ENCODE measurements at places on chromosomes 1 and 21. TPM values are rescaled to one million over a fixed set of nuclear protein-coding genes. Genes with fewer than 3 reads are reported as not detected.

The EXOC8 gene
- total RNA-seq = 13.0 TPM

DNA sequence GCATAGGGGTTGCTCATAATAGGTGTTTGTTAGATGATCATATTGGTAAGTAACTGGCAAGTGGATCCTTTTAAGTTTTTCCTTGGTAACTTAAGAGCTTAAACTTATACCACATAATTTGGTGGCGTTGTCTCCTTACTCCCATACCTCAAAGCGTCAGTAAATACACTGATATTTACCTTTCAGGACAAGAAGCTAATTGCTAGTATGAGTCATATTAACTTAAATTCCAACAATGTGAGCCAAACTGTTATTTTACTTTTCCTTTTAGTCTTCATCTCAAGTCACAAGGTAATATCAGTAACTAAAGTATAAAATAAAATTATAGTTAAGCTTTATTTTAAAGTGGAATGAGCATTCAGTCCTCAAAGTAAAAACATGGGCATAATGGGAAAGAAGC is 9.0 kb upstream of the SH3GLB1 start:
- no peak overlapping the region for H3K4me3 ChIP-seq
- H3K4me1 ChIP-seq = no peaks in the 10 kb centered on the region
- H3K27me3 ChIP-seq = no peaks in the 10 kb centered on the region
- H3K27ac ChIP-seq = no peak overlapping the region
- DNase-seq = no peak
- no peaks in the 10 kb centered on the region for H3K36me3 ChIP-seq

- no peaks in the 10 kb centered on the region for H3K27me3 ChIP-seq
- peaks cover 50% of the 10 kb centered on the region for H3K36me3 ChIP-seq
- H3K4me1 ChIP-seq = peaks cover 6% of the 10 kb centered on the region
- no peak for DNase-seq
- H3K4me3 ChIP-seq = no peak overlapping the region
Observed at GRCh38 chr21:41803316-41803715, 36.5 kb upstream of the RIPK4 start.

GRCh38 chr21:26489781-26490180 is 83.3 kb downstream of the CYYR1 start:
- no peak for DNase-seq
- no peak overlapping the region for H3K27ac ChIP-seq
- H3K36me3 ChIP-seq = no peaks in the 10 kb centered on the region
- no peak overlapping the region for H3K4me3 ChIP-seq
- no peaks in the 10 kb centered on the region for H3K27me3 ChIP-seq

DNA sequence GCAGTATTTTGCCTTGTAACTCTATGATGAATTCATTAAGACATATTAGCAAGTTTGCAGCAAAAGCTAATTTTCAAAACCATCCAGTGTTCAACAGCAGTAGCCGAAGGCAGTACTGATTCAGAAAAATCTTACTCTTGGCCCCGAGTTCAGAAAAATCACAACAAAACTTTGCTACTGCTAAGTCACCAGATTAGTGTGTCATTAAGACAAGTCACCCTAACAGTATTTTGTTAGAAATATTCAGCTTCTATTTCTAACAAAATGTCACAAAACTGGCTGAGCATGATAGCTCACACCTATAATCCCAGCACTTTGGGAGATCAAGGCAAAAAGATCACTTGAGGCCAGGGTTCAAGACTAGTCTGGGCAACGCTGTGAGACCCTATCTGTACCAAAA is 8.2 kb downstream of the GTF2B start:
- no peaks in the 10 kb centered on the region for H3K27me3 ChIP-seq
- peaks cover 17% of the 10 kb centered on the region for H3K4me1 ChIP-seq
- no peak overlapping the region for H3K27ac ChIP-seq

DNA sequence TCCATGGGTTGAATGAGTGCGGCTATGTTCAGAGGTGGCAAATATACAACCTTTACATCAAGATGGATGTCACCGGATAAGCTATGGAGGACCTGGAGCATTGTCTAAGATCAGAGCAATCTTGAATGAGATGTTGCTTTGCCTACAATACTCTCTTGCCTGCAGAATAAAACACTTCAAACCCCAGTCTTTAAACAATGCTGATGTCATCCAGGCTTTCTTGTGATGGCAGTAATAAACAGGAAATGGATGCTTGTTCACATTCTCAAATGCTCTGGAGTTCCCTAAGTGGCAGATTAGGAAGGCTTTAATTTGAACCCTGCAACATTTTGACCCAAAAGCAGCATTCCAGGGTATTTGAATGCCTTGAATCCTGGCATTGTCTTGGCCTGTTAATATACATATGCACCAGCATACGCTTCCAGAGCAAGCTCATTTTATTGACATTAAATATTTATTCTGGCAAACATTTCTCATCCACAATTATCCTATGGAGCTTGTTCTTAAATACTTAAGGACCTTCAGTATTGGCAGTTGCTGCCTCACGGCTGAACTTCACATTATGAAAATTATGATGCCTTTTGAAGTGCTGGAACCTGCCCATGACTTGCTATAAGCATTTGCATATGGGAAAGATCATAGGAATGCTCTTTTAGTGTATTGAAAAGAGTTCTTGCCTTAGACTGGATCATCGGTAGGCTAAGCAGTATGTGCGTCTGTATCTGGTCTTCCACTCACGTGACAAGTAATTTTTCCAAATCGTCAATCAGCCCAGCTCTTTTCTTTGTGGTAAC is 422.7 kb downstream of the SIPA1L2 start:
- no peak overlapping the region for H3K4me3 ChIP-seq
- no peak overlapping the region for H3K27ac ChIP-seq
- no peaks in the 10 kb centered on the region for H3K4me1 ChIP-seq
- no peak for DNase-seq
- no peaks in the 10 kb centered on the region for H3K36me3 ChIP-seq

GRCh38 chr1:235113183-235113917 is 15.3 kb downstream of the TOMM20 start:
- no peaks in the 10 kb centered on the region for H3K27me3 ChIP-seq
- no peak for DNase-seq
- peaks cover 100% of the 10 kb centered on the region for H3K36me3 ChIP-seq
- peaks cover 7% of the 10 kb centered on the region for H3K4me1 ChIP-seq

DNA sequence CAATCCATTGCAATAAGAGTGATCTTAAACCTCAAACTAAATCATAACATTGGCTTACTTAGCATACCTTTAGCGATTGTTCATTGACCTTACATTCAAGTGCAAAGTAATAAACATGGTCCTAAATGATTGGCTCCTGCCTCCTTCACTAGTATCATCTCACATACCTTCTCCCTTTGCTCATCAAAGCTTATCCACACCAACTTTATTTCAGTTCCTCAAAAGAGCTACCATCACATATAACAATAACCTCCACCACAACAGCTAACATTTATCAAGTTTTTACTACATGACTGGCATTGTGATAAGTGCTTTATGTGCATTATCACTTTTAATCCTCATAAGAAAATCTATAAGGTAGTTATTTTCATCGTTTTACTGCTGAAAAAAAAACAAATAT is 198.8 kb downstream of the COL24A1 start:
- H3K4me3 ChIP-seq = no peak overlapping the region
- DNase-seq = no peak
- no peaks in the 10 kb centered on the region for H3K36me3 ChIP-seq
- no peaks in the 10 kb centered on the region for H3K4me1 ChIP-seq
